ENCODE measurements at places on chromosomes 2 and 18. TPM values are rescaled to one million over a fixed set of nuclear protein-coding genes. Genes with fewer than 3 reads are reported as not detected.

GPR35 gene
- 0.98 TPM for total RNA-seq

CPO gene
- total RNA-seq: not detected

KCNG2 gene
- total RNA-seq: not detected

CLASP1 gene
- 17.2 TPM for total RNA-seq

MARCHF4 gene
- total RNA-seq: 64.6 TPM

CYS1 gene
- 1.4 TPM for total RNA-seq

CLEC4F gene
- total RNA-seq: not detected

GMCL1 gene
- total RNA-seq: 12.1 TPM

TUBA3E gene
- not detected for total RNA-seq

GALNT13 gene
- 10.0 TPM for total RNA-seq

RFX8 gene
- not detected for total RNA-seq

DYSF gene
- total RNA-seq: 0.56 TPM

Measured in A549 treated with RU486 at 1 μM for 4 hours (cell line).